ENCODE measurements at places on chromosomes 5 and 9. TPM values are rescaled to one million over a fixed set of nuclear protein-coding genes. Genes with fewer than 3 reads are reported as not detected.

The WWC1 gene
- total RNA-seq = 61.9 TPM

The FAM221B gene
- total RNA-seq = 0.32 TPM

The COL15A1 gene
- total RNA-seq = 8.0 TPM

DNA sequence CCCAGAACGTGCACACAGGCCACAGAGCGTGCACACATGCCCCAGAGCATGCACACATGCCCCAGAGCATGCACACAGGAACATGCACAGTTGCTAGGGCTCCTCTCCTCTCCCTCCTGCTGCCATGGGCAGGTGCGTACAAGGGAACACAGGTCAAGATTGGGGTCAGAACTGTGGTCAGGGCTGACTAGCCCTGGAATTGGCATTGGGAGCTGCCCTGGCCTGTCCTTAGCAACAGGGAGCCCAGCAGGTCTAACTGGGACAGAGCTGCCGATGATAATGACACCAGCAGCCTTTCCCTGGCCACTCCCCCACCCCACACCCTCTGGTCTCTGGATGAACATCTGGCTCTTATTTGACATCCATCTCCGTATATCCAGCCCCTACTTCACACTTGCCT, 8.0 kb downstream of the PCDH1 start:
- H3K4me3 ChIP-seq = no peak overlapping the region
- peaks cover 6% of the 10 kb centered on the region for H3K27me3 ChIP-seq
- no peak for DNase-seq
- no peak overlapping the region for H3K27ac ChIP-seq
- peaks cover 32% of the 10 kb centered on the region for H3K36me3 ChIP-seq
- peaks cover 25% of the 10 kb centered on the region for H3K4me1 ChIP-seq

DNA sequence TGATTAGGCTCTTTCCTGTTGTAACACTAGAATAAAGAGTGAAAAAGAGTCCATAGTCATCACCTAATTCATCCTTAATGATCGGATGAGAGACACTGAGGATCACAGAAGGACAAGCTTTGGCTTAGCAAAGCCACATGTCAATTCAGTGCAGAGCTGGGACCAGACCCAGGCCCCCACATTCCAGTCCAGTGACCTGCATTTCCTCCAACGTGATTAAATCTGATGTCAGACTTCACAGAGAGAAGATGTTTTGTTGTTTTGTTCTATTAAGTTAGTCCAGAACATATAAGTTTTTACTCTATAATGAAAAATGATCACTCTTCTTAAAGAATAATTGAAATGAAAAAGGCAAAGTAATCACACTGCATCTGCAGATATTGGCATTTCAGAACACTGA, 377.9 kb upstream of the PAPPA start:
- no peak overlapping the region for H3K4me3 ChIP-seq
- no peaks in the 10 kb centered on the region for H3K36me3 ChIP-seq
- H3K27me3 ChIP-seq = no peaks in the 10 kb centered on the region
- no peak overlapping the region for H3K27ac ChIP-seq
- no peaks in the 10 kb centered on the region for H3K4me1 ChIP-seq

DNA sequence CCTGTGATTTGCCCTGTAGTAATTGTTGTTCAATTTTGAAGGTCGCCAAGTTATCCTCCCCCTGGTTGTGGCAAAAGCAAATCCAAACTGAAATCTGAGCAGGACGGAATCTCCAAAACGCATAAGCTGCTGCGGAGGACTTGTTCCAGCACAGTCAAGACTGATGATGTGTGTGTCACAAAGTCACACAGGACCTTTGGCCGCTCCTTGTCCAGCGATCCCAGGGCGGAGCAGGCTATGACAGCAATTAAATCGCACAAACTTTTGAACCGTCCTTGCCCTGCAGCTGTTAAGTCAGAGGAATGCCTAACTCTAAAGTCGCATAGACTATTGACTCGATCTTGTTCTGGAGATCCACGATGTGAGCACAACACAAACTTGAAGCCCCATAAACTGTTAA, 128.4 kb downstream of the PARP8 start:
- no peaks in the 10 kb centered on the region for H3K4me1 ChIP-seq
- no peaks in the 10 kb centered on the region for H3K27me3 ChIP-seq
- DNase-seq = no peak
- H3K27ac ChIP-seq = no peak overlapping the region
- H3K4me3 ChIP-seq = no peak overlapping the region

DNA sequence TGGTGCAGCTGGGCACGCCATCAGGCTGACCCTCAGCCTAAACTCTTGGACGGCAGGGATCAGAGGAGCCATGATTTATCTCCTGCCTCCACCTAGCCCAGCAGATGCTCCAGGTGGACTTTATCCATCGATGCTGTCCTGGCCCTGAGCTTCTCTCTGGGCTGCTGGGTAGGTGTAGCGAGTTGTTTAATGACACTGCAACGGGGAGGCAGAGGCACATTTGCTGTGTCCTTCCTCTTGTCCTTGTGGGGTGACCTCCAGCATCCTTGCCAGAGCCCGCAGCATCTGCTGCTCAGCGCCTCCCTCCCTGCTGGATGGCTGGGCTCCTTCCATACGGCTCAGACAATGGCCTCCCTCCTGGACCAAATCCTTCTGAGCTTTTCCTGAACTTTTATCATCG, 103.1 kb upstream of the IRX4 start:
- no peak overlapping the region for H3K4me3 ChIP-seq
- no peak for DNase-seq
- no peaks in the 10 kb centered on the region for H3K4me1 ChIP-seq
- H3K27ac ChIP-seq = no peak overlapping the region
- H3K36me3 ChIP-seq = no peaks in the 10 kb centered on the region

GRCh38 chr5:52947208-52947607, 41.9 kb upstream of the ITGA2 start:
- no peak overlapping the region for H3K4me3 ChIP-seq
- no peak overlapping the region for H3K27ac ChIP-seq
- DNase-seq = no peak
- H3K4me1 ChIP-seq = peaks cover 16% of the 10 kb centered on the region

- H3K27me3 ChIP-seq = peaks cover 41% of the 10 kb centered on the region
- no peaks in the 10 kb centered on the region for H3K36me3 ChIP-seq
- peaks cover 8% of the 10 kb centered on the region for H3K4me1 ChIP-seq
- DNase-seq = peak; percentile 77
- H3K4me3 ChIP-seq = peak overlapping the region; percentile 53
- H3K27ac ChIP-seq = no peak overlapping the region
Measured at GRCh38 chr5:135191084-135191826, 157.2 kb upstream of the PITX1 start.

DNA sequence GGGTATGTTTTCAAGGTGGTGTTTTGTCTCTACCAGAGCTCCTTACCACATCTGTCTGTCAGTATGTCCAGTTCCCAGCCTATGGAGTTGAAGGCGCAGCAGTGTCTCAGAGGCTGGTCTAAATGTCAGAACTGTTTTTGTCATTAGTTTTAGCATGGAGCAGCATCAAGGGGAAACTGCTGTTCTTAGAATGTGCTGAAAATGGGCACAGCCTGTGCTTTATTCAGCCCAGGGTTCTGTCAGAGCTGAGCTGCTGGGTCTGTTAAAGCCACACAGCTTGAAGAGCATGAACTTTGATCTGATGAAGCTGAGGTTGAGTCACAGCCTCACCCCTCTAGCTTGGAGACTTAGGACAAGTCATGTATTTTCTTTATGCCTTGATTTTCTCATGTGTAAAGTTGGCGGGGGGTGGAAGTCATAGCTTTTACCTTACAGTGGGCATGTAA, 71.9 kb downstream of the RALGPS1 start:
- peak overlapping the region; percentile 15 for H3K27ac ChIP-seq
- peaks cover 35% of the 10 kb centered on the region for H3K4me1 ChIP-seq
- H3K36me3 ChIP-seq = no peaks in the 10 kb centered on the region
- H3K4me3 ChIP-seq = no peak overlapping the region
- H3K27me3 ChIP-seq = no peaks in the 10 kb centered on the region

DNA sequence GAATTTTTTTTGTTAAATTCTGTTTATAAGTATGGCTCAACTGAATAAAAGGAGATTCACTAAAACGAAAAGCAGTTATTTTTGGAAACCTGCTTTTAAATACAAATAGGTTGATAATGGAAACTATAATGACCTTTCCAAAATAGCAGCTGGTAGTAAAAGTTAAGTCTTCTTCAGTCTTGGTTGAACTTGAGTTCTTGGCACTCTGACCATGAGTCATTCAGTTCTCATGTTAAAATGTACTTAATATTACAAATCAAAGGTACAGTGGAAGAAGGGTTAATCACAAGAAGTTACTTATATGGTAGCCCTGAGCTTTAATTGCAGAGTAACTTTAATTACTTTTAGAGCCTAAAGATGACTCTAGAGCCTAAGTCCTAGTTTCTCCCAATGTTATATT, 62.1 kb downstream of the KLF9 start:
- H3K27ac ChIP-seq = no peak overlapping the region
- H3K27me3 ChIP-seq = no peaks in the 10 kb centered on the region
- H3K4me1 ChIP-seq = no peaks in the 10 kb centered on the region
- no peak overlapping the region for H3K4me3 ChIP-seq
- peaks cover 56% of the 10 kb centered on the region for H3K36me3 ChIP-seq

DNA sequence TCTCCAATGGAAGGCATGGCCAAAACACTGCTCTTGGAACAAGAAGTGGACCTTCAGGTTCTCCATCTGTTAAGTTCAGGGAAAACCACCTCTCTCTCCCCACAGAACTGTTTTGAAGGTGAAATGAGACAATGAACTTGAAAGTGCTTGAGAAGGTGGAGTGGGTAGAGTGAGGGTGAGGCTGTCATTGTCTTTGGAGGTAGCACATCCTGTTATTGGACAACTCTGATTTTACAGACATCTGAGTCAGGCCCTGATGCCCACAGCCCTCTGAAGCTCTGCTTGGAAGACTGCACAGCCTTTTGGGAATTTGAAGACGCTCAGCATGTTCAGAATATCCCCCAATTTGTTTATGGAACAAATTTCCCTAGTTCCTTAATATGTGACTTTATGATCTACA, 27.6 kb upstream of the TEX48 start:
- no peaks in the 10 kb centered on the region for H3K36me3 ChIP-seq
- no peak overlapping the region for H3K27ac ChIP-seq
- no peak overlapping the region for H3K4me3 ChIP-seq
- no peak for DNase-seq

DNA sequence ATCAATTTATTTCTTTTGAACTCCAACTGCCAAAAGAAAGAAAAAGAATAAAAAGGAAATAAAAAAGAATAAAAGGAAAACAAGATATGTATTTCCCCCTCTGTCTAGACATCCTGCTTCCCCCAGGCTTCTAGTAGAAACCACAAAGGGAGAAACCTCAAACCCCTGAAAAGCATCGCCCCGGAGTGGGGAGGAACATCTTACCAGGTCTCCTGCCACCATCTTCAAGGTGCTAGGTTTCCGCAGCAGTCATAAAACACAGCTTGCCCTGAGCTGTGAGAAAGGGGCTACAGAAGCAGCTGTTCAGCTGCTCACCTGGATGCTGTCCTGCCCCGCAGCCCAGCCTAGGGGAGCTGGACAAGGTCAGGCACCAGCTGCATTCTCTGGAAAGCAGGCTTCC, 487.7 kb downstream of the GADD45G start:
- H3K27me3 ChIP-seq = no peaks in the 10 kb centered on the region
- no peaks in the 10 kb centered on the region for H3K4me1 ChIP-seq
- no peak overlapping the region for H3K27ac ChIP-seq
- no peaks in the 10 kb centered on the region for H3K36me3 ChIP-seq
- no peak overlapping the region for H3K4me3 ChIP-seq

DNA sequence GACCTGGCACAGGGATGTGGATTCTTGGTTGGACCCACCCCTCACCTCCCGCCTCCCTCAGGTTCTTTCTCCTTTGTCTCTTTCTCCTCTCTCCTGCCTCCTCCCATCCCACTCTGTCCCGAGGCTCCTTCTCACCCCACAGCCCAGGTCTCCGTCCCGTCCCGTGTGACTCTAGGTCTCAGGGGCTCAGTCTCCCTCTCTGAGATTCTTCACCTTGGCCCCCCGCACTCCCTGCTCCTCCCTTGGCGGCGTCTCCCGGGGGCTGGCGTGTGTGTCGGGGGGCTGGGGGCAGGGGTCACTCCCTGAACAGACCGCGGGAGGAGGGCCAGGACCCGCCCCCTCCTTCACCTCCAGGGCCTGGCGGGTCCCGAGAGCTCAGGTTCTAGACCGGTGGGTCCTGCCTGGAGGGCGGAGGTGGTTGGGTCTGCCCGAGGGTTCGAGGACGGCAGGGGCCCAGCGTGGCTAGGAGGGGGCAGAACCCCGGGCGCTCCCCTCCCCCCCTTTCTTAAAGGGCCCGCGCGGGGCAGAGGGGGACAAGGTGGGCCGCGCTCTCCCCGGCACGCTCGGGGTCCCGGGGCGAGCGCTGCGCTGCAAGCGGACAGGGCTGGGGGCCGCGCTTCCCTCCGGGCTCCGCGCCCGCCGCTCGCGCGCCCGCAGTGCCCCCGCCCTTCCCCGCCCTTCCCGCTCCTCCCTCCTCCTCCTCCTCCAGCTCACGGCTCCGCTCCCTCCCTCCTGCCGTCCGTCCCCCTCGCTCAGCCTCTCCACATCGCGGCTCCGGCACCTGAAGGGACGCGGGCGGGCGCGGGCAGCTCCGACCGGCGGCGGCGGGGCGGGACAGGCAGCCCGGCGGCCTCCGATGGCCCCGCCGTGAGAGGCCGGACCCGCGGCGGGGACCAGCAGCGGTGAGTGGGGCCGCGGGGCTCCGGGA, at the start of gene PSD2:
TSS of gene PSD2 (plus strand) at position 735 of the 928 bp plus-strand sequence. CDS start 13,633 bp downstream, outside the sequence.
- H3K4me3 ChIP-seq = peak within 1 kb of the TSS; percentile 39
- H3K36me3 ChIP-seq = no peaks in the 10 kb centered on the region
- DNase-seq = no peak
- peaks cover 43% of the 10 kb centered on the region for H3K27me3 ChIP-seq
- peaks cover 18% of the 10 kb centered on the region for H3K4me1 ChIP-seq
- no peak within 1 kb of the TSS for H3K27ac ChIP-seq

DNA sequence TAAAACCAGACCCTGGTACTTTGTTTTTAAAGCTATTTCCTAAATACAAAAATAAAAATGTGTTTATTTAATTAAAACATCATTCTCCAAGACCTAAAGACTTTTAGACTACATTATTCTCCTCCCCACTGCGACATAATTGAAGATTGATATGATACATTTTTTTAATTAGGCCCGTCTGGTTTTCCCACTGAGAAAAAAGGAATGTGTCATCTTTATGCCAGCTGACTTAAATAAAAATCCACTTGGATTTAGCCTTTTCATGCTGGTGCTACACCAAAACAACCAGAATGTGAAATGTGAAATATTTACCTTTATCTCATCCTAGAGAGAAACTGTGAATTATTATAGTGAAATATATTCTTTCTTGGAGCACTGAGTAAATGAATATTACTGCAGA, 155.5 kb upstream of the PPP1R2B start:
- no peaks in the 10 kb centered on the region for H3K36me3 ChIP-seq
- DNase-seq = no peak
- no peak overlapping the region for H3K4me3 ChIP-seq
- no peaks in the 10 kb centered on the region for H3K4me1 ChIP-seq
- H3K27me3 ChIP-seq = no peaks in the 10 kb centered on the region

DNA sequence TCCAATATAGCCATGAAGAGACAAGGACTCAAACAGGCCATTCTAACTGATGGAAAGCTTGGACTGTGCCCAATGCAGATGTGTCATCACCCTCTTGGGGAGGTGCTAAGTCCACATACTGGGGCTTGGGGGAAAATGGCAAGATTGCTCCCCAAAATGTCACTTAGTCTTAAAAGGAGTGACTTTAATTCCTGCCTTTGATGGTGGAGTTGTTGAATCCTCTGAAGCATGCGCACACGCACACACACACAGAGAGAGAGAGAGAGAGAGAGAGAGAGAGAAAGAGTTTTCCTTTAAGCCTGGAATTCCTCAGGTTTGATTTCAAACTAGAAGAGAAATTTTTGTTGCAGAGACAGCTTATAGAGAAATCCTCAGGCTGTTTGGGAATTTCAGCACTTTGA, 161.9 kb upstream of the GAS1 start:
- no peaks in the 10 kb centered on the region for H3K27me3 ChIP-seq
- H3K4me3 ChIP-seq = no peak overlapping the region
- H3K27ac ChIP-seq = no peak overlapping the region
- no peaks in the 10 kb centered on the region for H3K4me1 ChIP-seq

- H3K36me3 ChIP-seq = no peaks in the 10 kb centered on the region
- H3K4me3 ChIP-seq = no peak overlapping the region
- no peaks in the 10 kb centered on the region for H3K27me3 ChIP-seq
- no peaks in the 10 kb centered on the region for H3K4me1 ChIP-seq
Measured at GRCh38 chr5:107271682-107272350, 398.9 kb downstream of the EFNA5 start.
